ENCODE measurements at places on chromosomes 7 and 10. TPM values are rescaled to one million over a fixed set of nuclear protein-coding genes. Genes with fewer than 3 reads are reported as not detected.

DNA sequence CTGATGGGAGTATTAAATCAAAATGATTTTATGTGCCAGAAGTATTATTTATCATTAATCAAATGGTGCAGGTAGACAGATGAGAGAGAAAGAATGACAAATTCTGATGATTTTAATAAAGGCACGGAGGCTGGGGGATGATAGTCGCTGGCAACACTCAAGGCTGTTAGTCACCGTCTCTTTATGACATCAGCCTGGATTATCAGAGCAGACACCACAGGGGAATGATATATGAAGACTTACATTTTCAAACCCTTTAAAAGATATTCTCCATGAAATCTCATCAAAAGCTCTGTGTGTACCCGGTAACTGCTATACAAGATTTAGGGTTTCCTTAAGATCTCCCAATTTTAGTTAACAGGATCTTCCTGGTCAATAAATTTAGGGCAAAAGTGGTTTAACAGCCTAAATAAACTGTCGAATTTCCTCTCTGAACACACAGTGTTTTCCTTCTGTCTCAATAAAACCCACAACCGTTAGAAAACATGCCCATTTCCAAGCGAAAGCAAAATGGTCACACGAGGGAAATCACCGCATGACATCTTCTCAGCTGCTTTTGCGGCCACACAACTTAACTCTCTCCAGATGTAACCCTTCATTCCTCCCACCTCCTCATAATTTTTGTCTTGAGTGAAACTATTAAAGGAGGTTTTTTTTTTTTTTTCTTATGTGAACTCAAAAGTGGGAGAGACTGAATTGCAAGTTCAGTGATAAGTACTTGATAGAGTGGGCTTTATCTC lies 133.2 kb upstream of the FAM171A1 start:
- DNase-seq = no peak

- no peak for DNase-seq
Measured at GRCh38 chr7:69358163-69358821, 240.0 kb upstream of the AUTS2 start.

DNA sequence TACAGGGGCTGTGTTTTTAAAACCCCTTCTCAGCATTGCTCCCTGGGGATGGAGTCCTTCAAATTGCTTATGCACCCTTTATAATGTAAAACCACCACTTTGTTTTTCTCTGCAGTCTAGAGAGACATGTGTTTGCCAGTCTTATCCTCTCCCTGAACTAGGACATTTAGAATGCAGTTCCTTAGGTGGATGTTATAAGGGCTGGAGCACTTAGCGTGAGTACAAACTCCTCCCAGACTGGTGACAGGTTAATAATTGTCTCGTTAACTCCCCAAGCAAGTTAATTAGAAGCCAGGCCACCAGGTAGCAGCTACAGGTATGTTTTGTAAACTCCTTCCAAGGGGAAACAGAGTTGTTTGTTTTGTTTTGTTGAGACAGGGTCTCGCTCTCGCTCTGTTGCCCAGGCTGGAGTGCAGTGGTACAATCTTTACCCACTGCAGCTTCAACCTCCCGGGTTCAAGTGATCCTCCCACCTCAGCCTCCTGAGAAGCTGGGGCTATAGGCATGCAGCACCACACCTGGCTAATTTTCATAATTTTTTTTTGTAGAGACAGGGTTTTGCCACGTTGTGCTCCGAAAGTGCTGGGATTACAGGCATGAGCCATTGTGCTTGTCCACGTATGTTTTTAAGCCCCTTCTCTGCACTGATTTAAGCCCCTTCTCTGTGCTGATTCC lies 100.2 kb downstream of the FAM107B start:
- DNase-seq = no peak

- DNase-seq = no peak
Measured at GRCh38 chr7:159000070-159000469, 143.7 kb downstream of the DYNC2I1 start.

DNA sequence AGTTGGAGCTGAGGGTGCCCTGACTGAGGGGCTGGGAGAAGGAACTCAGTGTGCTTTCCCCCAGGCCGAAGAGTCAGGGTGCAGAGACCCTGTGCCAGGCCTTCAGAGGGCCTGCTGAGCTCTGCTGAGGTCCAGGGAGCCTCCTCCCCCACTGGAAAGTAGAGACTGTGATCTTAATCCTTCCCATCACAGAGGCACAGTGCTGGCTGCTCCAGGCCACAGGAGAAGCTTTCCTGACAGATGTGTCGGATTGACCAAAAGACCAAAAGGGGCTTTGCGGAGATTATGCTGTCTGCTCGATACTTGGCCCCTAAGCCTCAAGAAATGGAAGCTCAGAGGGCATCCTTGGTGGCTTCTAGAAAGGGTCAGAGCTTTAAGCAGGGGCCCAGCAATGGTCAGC lies 32.9 kb upstream of the BTRC start:
- DNase-seq = no peak

DNA sequence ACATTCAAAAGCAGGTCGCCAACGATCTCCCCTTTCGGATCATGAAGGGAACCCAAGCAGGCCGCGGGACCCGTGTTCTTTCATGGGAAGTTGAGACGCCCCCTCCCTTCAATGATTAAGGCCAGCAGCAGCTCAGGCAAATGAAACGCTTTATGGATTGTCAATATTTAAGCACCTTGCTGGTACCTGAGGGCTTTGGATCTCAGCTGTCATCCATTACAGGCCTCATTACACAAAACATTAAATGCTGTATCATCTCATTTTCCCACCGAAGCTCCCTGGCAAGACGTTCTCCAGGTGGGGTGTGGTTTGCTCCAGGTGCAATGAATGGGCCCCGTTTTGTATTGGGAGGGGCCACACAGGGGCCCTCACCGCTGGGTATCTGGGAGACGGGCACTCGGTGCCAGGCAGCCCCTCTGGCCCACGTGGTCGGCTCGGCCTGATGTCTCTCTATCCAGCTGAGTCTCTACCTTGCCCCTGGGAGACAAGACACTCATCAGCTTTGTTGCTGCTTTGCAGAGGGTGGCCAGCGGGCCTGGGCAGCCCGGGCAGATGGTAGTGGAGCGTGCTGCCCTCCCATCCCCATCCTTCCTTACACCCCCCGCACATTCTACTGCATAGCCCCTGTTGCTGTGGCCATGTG lies 456.1 kb upstream of the FOXK1 start:
- DNase-seq = no peak

GRCh38 chr10:112546474-112546873 lies 99.5 kb downstream of the VTI1A start:
- DNase-seq = no peak

GRCh38 chr10:71735709-71736569 lies 16.4 kb upstream of the C10orf105 start:
- DNase-seq = no peak

DNA sequence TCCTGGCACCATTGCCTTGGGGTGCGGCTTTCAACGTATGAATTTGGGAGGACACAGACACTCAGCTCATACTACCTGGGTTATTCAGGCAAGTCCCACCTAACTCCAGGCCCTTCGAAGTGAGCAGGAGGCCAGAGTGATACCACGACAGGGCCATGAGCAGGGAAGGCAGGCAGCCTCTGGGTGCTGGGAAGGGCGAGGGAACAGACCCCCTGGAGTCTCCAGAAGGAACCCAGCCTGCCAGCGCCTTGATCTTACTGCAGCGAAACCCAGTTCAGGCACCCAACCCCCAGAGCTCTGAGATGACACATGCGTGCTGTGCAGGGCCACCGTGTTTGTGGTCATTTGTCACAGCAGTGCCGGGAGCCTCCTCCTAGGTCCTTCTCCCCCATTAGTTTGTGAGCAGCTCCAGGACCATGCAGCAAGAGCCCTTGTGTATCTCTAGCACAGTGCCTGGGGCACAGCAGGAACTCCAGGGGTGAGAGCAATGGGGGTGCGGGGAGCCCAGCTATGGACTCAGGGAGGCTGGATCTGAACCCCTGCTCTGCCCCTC lies 7.7 kb upstream of the INSIG1 start:
- DNase-seq = no peak

GRCh38 chr10:114042895-114043531 lies 653 bp upstream of the ADRB1 start:
- DNase-seq = peak; percentile 25

DNA sequence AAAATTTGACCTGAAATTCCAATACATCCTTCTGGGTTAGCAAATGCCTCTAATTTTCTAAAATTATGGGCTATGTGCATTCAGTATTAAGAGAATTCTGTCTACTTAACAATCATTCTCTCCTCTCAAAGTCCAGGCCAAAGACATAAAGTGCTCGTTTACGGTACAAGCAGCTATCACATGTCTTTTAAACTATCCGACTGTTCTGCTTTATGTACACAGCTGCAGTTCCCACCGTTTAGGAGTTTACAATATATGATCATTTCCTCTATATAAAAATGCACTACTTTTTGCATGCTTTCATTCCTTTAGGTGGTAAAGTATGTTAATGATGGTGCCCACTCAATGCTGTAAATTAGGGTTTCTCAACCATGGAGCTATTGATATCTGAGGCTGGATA lies 34.0 kb downstream of the CDK6 start:
- no peak for DNase-seq

ATG9B gene
- 0.26 TPM for total RNA-seq

SLC39A12 gene
- total RNA-seq = not detected

CABCOCO1 gene
- not detected for total RNA-seq

TUBB8 gene
- not detected for total RNA-seq

Measured in bronchial epithelial cell (primary cell).